ENCODE measurements at places on chromosomes 12 and 14.

- DNase-seq = no peak
Observed at GRCh38 chr12:124240493-124240892, 54.4 kb upstream of the RFLNA start.

GRCh38 chr12:130530429-130530828 is 185.7 kb downstream of the RIMBP2 start:
- DNase-seq = no peak

DNA sequence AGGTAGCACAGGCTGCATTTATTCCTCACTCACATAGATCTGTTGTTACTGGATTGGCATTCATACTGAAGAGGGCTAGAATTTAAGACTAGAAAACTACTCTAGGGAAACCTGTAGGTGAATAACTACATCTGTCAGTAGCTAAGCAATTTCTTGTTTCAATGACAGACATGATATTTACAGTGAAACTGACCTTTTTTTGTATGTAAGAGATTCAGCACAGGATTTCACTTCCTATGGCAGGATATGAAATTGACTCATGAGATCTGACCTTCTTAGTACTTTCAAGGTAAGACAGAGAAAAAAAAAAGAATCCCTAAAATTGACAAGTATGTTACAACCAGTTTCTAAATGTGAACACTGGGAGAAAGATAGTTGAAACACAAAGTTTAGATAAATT is 189.8 kb upstream of the SLC16A7 start:
- DNase-seq = no peak

- DNase-seq = no peak
Observed at GRCh38 chr14:92308716-92309115, 14.2 kb upstream of the SLC24A4 start.

- DNase-seq = no peak
Observed at GRCh38 chr14:74049876-74050495, 30.8 kb downstream of the BBOF1 start.

DNA sequence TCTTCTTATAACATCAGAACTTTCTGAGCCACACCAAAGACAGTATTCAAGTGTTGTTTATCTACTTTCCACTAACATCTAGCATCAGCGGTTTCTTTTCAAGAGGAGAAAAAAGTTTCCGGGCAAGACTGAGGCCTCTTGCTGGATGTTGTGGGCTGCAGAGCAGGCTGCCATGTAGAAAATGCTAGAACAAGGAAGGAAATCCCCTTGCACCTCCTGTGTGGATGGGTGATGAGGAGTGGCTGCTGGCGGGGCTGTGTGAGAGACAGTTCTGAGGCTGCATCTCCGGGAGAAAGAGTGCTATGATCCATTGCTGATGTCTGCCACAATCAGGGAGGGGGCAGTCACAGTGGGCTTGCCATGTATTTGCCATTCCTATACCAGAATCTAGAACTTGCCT is 37.8 kb upstream of the PPP1CC start:
- no peak for DNase-seq

DNA sequence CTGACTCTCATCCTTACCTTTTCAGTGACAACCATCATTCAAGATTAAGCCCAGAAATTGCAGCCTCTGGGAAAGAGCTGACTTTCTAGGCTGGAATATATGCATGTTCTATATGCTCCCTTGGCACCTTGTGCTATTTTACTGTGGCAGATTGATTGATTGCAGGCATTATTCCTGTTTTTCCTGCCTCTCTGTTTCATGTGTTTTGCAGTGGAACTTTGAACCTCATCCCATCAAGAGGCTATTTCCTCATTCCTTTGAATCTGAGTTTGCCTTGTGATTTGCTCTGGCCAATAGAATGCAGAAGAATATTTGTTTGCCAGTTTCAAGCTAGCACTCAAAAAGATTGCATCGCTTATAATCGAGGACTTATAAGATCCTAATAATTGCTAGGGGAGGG is 174.8 kb upstream of the DCN start:
- DNase-seq = no peak

- no peak for DNase-seq
Observed at GRCh38 chr14:97036086-97036852, 239.1 kb downstream of the VRK1 start.

DNA sequence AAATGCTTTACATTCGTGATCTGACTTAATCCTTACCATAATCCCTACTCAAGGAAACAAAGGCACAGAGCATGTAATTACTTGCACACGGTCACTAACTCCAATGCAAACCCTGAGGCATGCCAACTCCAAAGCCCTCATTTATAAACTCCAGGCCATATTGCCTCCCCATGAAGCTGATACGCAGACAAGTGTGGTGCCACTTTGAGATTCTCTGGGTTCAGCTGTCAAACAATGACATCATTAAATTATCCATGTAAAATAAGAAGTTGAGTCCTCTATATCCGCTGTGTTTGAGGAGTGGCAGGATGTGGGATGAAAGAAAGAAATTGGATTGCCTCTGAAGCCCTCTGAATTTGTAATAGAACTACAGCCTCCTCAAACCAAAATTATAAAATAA is 62.8 kb downstream of the ANO4 start:
- DNase-seq = no peak

DNA sequence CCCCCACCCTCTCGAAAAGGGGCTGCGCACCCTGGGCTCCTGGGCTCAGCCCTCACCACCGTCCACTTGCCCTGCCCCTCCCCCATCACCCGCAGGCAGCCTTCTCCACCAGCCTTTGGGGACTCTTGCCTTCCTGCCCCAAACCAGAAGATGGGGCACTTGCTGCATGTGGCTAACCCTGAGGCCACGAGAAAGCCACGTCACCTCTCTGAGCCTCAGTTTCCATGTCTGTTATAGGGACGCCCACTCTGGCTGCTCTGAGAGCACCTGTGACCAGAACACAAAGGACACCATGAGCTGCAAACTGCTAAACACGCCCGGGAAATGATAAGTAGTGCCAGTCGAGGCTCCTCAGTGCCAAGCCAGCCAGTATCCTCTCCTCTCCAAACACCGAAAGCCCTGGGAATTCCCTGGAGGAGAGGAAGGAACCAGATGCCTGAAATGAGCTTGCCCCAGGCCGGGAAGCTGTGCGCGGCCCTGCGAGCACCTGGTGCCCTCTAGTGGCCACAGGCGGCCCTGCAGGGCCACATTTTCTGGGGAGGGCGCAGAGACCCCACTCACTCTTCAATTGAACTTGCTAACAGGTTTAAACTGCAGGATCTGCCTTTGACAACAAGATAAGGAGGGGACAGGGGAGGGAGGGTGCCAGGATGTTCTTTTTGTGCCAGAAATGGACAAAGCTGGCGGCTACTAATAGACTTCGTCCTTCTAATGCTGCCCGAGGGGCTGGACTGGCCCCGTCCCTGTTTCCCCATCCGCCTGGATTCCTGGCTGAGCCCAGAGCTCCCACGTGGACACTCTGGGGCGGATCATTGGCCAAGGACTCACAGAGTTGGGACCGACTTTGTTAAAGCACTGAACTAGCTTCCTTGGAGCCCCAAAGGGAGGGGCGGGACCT is 10.2 kb upstream of the SERPINA9 start:
- DNase-seq = peak; percentile 9

DNA sequence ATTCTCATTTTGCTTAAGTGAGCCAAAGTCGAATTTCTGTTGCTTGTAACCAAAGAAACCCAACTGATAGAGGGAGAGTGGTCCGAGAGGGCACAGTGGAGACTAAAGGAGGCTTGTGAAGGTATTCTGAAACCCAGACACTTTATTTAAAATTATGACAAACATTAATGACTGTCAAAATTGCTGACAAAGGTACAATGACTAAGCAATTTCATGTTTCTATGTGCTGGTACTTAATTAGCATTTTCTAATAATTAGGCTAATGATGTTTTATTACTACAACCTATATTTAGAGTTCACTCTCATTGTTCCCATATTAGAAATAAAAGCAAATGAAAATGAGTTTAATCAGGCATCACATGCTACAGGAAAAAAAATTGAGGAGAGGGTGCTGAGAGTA is 116.4 kb downstream of the PTGER2 start:
- no peak for DNase-seq

GRCh38 chr12:128652136-128652751 is 171.5 kb downstream of the SLC15A4 start:
- DNase-seq = no peak

GRCh38 chr12:104656921-104657320 is 200.2 kb downstream of the CHST11 start:
- no peak for DNase-seq

- no peak for DNase-seq
Observed at GRCh38 chr12:13233830-13234641, 37.5 kb downstream of the EMP1 start.

- no peak for DNase-seq
Observed at GRCh38 chr12:11821386-11822080, 172.1 kb downstream of the ETV6 start.

GRCh38 chr12:92676710-92677109 is 26.1 kb upstream of the PLEKHG7 start:
- DNase-seq = no peak

GRCh38 chr12:39572551-39572950 is 47.1 kb downstream of the ABCD2 start:
- DNase-seq = no peak

DNA sequence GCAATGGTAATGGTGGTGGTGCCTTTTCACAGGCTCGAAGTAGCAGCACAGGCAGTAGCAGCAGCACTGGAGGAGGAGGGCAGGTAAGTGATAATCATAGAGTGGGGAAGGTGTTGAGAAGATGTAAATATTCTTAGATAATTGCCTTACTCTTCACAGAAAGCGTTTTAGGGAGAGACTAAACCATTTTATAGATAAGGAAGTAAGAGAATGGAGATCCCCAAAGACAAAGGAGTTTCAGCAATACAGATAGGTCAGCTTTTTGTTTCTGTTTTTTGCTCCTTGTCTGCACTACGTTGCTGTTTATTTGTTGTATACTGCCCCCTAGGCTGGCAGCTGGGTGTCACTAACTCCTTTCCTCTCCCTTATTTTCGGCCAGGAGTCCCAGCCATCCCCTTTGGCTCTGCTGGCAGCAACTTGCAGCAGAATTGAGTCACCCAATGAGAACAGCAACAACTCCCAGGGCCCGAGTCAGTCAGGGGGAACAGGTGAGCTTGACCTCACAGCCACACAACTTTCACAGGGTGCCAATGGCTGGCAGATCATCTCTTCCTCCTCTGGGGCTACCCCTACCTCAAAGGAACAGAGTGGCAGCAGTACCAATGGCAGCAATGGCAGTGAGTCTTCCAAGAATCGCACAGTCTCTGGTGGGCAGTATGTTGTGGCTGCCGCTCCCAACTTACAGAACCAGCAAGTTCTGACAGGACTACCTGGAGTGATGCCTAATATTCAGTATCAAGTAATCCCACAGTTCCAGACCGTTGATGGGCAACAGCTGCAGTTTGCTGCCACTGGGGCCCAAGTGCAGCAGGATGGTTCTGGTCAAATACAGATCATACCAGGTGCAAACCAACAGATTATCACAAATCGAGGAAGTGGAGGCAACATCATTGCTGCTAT is 2.0 kb downstream of the SP1 start:
- DNase-seq = no peak

Data from stimulated activated CD8-positive, alpha-beta memory T cell treated with anti-CD3 and anti-CD28 coated beads, Interleukin-7, amount 100 ng/mL, for 1 hour (primary cell).